ENCODE measurements at places on chromosomes 6 and 20.

- DNase-seq = no peak
Observed at GRCh38 chr6:63188828-63189227, 22.4 kb upstream of the FKBP1C start.

DNA sequence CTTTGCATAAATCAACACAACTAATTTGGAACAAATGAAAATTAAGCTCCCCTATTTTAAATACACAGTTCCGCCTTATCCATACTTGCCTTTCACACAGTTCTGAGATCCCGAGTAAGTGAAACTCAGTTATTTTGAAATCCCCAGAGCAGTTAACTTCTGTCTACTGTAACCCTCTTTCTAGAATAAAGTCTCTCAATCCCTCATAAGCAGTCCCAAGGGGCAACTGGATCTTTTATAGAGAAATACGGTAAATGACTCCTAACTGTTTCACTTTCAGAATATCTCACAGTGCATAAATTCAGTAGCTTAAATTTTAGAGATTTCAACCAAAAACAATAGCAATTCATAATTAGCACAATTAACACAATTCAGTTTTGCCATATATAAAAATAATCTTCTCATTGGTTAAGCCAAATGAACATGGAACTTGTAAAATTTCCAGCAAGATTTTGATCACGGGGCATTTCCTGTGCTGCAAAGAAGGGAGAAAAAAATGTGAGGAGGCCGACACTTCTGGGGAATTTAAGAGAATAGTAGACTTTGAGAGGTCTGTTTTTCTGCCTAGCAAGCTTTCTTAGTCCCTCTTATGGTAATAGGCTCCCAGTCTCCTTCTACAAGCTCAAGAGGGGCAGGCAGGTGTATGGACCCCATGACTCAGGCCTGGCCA lies 78.3 kb downstream of the KIF6 start:
- no peak for DNase-seq

DNA sequence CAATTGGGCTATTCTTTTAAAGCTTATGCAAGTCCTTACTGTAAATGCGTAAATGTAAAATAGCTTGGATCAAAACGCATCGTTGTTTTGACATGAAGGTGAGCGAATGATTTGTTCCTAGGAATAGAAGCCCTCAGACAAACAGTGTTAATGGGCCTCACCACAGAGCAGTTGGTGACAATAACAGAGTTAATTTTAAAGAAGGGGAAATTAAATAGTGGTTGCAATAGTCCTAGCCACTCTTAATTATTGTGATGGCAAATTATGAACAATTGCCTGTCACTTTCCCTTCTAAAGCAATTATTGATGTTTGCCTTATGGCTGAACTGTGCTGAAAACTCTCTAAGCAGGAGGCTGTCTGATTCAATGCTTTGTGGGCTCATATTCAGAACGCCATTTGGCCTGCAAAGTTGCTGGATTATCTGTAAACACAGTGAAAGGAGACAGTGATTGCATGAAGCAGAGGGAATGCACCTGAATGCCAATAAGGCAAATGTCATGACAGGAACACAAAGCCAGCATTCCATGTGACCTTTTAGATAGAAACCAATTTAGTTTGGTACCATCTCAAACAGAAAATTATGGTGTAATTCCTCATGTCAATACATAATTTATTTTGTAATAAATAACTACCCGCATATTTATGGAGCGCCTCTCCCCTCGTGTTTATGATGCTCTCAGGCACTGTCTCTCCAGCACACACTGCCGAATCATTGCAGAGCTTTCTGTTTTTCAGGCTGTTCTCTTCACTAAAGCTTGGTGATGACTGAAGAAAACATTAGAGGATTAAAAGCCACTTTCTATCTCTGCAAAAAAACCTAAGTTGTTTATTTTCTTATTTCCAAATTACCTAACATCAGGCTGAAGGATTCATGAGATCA lies 387.5 kb downstream of the HACE1 start:
- no peak for DNase-seq

DNA sequence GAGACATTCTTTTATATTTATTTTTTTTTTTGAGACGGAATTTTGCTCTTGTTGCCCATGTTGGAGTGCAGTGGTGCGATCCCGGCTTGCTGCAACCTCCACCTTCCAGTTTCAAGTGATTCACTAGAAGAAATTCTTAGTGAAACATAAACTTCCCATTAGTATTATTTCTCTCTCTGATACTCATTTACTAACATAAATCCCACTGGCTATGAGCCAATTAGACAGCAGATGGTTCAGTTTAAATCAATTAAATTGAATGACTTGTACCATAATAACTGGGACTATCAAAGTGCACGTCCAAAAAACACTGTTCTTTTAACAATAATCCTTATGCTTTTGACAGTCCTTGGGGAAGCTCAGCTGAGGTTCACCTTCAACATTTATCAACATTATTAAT lies 111.2 kb upstream of the PTCHD4 start:
- DNase-seq = no peak

- DNase-seq = peak; percentile 33
Observed at GRCh38 chr6:43724914-43725642, 37.5 kb upstream of the MRPS18A start.

GRCh38 chr6:51269876-51270275 lies 451.2 kb downstream of the TFAP2B start:
- DNase-seq = no peak

GRCh38 chr6:107488875-107489635 lies 862 bp upstream of the SOBP start:
- DNase-seq = no peak

- no peak for DNase-seq
Observed at GRCh38 chr6:24107294-24107693, 18.7 kb upstream of the NRSN1 start.

- no peak for DNase-seq
Observed at GRCh38 chr6:7545316-7546019, 4.0 kb downstream of the DSP start.

- DNase-seq = no peak
Observed at GRCh38 chr20:58752565-58752964, 60.0 kb downstream of the NPEPL1 start.

DNA sequence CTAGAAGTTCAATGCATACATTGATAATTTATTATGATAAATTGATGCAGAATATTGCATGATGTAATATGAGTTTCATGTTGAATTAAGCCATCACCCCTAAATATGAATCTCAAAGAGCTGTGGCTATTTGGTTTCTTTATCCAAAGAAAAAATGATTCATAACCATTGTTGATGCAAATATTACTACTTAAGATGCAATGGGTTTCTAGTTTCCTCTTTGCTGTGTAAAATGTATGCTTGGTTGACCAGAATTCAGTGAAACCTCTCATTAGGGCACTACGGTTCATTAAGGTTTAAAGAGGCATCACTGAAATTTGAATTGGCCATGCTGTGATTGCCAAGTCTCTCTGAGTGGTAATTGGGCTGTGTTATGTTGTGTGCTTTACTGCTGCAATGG lies 492.5 kb upstream of the FLRT3 start:
- DNase-seq = no peak

GRCh38 chr20:61760321-61760720 lies 305.4 kb downstream of the TAF4 start:
- DNase-seq = no peak

DNA sequence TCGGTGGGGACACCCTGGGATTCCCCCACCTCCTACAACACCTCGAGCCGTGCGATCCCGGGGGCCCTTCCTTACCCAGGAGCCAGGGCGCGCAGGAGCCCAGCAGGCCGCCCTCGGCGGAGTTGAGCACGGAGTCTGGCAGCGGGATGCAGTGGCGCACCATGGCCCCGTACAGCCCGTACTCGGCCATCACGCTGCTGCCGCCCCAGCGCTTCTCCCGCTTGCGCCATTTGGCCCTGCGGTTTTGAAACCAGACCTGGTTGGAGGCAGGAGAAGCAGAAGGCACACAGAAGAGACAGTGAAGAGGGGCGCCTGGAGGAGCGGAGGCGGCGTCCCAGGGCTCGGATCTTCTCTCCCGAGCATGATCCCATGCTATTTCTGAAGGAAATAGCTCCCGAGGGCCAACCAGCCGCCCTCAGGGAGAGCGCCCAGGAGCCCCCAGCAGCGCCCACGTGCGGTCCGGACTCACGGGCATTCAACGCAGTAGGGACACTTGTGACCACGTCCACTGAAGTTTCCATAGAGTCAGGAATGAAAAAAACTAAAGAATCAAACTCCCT lies 4.3 kb downstream of the VSX1 start:
- DNase-seq = no peak

DNA sequence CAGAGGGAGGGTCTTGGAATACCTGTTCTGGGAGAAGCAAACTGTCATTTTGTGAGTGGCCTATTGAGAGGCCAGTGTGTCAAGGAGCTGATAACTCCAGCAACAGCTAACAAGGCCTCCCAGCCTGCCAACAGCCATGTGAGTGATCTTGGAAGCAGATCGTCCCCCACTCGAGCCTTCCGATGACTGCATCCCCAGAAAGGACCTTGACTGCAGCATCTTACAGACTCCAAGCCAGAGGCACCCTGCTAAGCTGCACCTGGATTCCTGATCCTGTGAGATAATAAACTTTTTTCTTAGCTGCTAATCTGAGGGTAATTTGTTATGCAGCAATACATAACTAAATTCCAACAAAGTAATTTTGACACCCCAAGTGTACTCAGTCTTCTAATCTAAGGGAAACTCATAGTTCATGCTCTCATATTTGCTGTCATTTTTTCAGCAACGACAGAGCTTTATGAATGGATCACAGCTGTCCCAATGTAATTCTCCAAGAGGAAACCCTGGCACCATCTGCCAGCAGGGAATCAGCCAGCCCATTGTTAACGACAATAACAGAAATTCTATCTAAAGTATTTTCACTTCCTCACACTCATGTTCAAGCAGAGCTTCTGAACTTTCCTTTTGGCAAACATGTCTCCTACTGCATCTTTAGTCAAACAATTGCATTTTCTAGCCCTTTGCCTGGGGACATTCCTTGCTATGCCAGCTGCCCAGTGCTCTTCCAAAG lies 470.2 kb upstream of the BTBD3 start:
- DNase-seq = no peak

GRCh38 chr6:72721346-72721745 lies 99.5 kb downstream of the KCNQ5 start:
- no peak for DNase-seq

DNA sequence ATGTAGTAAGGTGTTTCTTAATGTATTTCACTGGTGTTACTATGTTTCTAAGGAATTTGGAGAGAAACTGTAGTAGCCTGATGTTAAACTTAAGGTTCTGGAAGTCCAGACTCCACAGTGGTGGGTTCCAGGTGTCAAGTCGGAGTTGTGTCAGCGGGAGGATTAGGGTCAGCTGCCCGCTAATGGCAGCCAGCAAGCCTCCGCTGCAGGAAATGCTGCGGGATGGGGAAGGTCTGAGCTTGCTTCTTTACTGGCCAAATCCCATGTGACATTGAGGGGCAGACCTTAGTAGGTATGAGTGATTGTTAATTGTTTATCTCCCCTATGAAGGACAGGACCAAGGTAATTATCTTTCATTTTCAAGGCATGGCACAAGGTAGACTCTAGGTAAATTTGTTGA lies 3.7 kb upstream of the ARID1B start:
- DNase-seq = no peak

DNA sequence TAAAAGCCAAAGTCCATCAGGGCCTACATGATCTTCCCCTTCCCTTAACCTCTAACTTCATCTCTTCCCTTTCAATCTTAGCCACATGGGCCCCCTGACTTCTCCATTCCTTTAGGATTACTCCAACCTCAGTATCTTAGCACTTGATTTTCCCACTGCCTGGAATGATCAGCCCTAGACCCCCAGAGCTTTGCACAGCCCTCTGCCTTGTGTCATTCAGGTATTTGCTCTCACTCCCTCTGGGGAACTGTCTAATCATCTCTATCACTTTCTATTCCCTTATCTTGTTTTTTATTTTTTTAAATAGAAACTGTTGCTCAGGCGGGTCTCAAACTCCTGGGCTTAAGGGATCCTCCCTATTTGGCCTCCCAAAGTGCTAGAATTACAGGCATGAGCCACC lies 13.3 kb upstream of the ZNFX1 start:
- no peak for DNase-seq

GRCh38 chr6:105397987-105398386 lies 4.9 kb downstream of the PREP start:
- no peak for DNase-seq

- DNase-seq = no peak
Observed at GRCh38 chr6:33704215-33705066, 7.1 kb downstream of the UQCC2 start.

- no peak for DNase-seq
Observed at GRCh38 chr20:7003598-7003997, 236.1 kb downstream of the BMP2 start.

DNA sequence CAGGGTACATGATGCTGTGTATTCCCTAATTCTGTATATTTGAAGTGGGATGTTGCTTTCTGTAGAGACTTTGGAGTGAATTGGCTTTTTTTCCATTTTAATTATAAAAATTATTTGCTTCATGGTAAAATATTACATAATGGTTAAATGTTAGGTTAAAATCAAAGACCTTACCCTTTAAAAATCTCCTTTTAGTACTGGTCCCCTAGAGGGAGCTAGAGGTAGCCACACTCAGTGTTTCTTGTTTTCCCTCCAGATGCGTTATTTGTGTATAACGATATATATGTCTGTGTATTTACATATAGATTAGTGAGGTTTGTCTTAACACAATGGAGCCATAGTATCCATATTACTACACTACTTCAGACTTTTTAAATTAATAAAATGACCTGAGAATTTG lies 146.7 kb downstream of the PLCB4 start:
- no peak for DNase-seq

DNA sequence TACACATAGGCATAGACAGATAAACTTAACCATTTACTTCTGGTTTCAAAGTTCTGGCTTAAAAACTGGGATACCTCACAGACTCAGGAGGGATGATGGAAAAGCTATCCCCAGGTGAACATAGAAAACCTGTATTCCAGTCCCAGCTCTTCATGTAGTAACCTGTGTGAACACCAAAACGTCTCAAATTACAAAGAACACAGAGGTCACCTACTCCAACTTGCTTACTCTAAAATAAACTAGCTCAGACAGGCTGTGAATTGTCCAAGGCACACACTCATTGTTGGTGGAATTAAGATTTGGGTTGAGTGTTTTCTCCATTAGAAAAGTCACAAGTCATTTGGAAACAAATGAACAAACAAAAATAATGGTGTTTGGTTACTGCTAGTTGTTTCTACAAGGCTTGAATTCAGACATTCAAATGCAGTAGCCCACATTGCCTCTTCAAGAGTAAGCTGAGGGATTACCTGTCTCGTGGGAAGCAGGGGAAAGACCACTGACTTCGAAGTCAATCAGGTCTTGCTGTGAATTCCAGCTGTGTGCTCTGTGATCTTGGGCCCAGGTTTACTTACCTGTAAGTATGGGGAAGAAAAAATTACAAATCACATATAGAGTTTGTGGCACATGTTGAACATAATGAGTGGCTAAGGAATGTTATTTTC lies 48.2 kb upstream of the LRRC1 start:
- DNase-seq = no peak

DNA sequence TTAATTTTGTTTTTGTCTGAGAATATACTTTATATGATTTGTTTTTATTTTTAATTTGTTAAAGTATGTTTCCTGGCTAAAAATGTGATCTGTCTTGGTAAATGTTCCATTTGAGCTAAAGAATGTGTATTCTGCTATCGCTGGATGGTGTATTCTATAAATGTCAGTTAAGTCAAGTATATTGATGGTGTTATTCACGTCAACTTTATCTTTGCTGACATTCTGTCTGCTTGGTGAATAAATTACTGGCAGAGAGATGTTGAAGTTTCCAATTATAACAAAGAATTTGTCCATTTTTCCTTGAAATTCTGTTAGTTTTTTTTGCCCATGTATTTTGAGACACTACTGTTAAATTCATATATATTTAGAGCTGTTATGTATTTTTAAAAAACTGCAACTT lies 1131.8 kb upstream of the GJE1 start:
- DNase-seq = no peak

GRCh38 chr6:50076431-50076830 lies 26.7 kb upstream of the DEFB112 start:
- DNase-seq = no peak
